Lung microvascular endothelial cell (primary cell): ENCODE measurements at places on chromosomes 5 and 9.

GRCh38 chr5:173334808-173335207 lies 6.6 kb upstream of the STC2 start:
- no peak for DNase-seq

DNA sequence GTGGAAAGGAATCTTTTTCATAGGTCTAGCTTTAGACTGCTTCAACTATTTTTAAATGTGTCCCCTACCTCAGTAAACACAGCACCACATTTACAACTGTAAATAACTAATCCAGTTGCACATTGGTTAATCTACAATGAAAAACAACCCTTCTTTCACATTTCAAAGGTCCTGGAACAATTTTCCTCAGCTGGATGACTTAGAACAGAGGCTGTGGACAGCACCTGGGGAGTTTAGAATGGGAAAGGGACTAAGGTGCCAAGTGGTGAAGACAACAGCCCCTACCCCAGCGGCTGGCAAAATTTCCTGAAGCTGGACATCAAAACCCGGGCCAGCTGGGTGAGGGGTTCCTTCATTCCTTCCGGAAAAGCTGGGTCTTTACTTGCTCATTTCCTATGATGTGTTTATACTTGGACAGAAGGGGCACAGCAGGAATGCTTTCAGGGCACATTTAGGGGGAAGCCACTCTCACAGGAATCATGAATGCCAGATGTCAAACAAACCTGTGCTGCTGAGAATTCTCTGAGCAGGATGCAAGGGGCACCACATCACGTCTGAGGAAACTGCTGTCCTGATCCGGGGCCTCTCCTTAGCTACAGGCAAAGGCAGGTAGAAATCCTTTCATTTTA lies 158.3 kb downstream of the NR2F1-AS1 start:
- peak; percentile 20 for DNase-seq

DNA sequence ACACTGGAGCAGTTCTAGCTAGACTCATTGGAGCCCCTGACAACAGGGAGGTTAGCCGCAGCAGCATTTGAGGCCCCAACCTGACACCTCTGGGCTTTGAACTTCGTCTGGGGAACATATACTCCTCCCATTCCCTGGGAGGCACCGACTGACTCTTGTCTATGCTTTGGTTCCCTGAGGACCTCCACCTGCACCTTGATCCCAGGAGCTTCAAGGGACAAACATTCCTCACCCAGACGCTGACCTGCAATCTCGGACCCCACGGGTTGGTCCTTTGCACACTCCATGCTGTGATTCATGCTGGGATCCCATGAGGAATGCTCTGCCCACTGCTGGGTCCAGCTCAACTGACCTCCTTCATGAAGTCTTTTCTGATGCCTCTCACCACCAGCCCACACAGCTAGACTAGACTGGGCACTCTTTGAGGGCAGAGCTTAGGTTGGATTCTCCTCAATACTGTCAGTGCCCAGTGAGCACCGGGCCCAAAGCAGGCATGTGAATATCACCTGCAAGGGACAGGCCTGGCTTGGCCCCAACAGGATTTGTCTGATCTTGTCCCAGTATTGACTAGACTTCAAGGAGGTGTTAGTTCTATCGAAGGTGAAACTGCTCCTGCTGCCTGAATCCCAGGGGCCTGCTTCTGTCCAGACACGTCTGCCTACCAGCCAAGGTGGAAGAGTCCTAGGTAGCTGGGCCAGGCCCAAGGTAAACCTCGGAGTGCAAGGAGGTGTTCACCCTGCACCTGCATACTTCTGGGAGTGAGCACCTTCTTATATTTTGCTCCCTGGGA lies 51.8 kb upstream of the ZBTB43 start:
- DNase-seq, result no peak

- no peak for DNase-seq
Measured at GRCh38 chr9:114480746-114481435, 24.4 kb downstream of the WHRN start.

- no peak for DNase-seq
Measured at GRCh38 chr5:174692982-174693422, 31.4 kb upstream of the MSX2 start.

GRCh38 chr5:71830681-71831539 lies 111.8 kb downstream of the CARTPT start:
- peak; percentile 61 for DNase-seq

- DNase-seq, result no peak
Measured at GRCh38 chr9:78707481-78707991, 410.6 kb downstream of the PSAT1 start.

- DNase-seq, result peak; percentile 48
Measured at GRCh38 chr5:81233080-81233634, at the start of gene CKMT2. CKMT2 (plus strand) TSS chr5:81233322; CDS start chr5:81251133, 17,811 bp downstream.
